ENCODE measurements at places on chromosomes 7 and 10. TPM values are rescaled to one million over a fixed set of nuclear protein-coding genes. Genes with fewer than 3 reads are reported as not detected.

The MSMB gene
- total RNA-seq: not detected

The TUBB8 gene
- total RNA-seq: not detected

The GDF2 gene
- total RNA-seq: not detected

The OR2A5 gene
- total RNA-seq: not detected

The PSAP gene
- 1,672 TPM for total RNA-seq

The LIPM gene
- not detected for total RNA-seq

The CPA1 gene
- total RNA-seq: not detected

The SUN3 gene
- not detected for total RNA-seq

The SSC4D gene
- total RNA-seq: 0.99 TPM

GRCh38 chr10:54800741-54801421 is at the start of gene PCDH15:
TSS of gene PCDH15 (minus strand) at chr10:54801231. CDS start at chr10:54664262, 136,969 bp downstream.
- DNase-seq: no peak

DNA sequence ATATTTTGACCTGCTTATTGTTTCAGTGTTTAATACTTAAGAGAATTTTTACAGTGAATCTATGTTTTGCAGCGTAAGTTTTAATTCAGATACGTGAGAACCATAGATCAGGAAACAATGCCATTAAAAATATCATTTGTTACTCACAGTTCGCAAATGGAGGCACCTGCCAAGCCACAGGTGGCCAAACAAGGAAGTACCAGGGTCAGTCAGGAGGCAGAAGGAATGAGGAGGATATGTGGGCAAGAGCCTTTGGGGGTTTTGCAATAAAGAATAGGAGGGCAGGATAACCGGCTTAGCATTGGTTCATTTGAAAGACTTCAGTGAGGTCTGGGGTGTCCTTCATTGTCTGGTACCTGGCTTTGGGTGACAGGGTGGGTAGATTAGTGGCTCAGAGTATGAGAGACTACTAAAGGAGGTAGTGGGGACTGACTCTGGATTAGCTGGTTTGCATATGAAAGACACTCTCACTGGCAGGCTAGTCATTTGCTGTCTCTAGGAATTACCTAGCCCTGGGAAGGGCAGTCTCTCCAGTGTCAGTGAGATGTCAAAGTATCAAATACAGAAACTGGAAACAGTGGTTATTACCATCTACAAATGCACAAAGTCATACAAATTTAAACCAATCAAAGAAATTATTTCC is 132.2 kb upstream of the CAV2 start:
- DNase-seq: no peak

GRCh38 chr10:70190581-70190980 is 20.3 kb upstream of the SAR1A start:
- no peak for DNase-seq

- no peak for DNase-seq
Measured at GRCh38 chr7:139823959-139824521, 5.0 kb upstream of the TBXAS1 start.

GRCh38 chr10:6909905-6910560 is 330.0 kb upstream of the PRKCQ start:
- no peak for DNase-seq

DNA sequence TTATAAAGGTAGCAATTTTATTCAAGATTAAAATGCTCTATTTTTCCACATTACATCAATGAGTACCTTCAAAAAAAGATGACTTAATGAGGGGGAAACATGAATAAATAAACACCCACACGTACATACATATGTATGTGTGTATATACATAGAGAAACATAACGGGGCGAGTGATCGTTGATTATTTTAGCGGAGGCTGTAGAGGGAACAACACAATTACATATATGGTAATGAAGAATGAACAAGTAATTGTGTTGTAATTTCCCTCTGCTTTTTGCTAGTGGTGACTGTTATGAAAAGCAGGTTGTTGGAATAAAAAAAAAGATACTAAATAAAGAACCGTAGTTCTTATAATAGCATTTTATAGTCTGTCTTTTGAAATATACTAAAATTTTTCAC is 63.2 kb downstream of the CACNB2 start:
- no peak for DNase-seq

DNA sequence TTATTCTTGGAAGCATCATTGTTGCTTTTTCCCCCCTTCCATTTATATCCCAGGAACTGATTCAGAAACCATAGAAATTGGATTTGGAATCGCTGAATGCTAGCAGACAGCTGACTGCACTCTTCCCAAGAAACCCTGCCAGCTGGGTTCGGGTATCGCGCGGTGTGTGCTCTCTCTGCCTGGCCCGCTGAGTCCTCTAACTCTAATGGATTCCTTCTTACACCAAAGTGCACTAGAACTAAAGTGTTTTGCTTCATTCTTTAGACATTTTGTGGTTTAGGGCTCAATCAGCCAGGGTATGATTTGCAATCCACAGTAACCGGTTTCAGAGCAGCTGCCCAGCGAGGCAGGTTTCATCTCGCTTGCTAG is 92.2 kb downstream of the EGFR start:
- DNase-seq: no peak

DNA sequence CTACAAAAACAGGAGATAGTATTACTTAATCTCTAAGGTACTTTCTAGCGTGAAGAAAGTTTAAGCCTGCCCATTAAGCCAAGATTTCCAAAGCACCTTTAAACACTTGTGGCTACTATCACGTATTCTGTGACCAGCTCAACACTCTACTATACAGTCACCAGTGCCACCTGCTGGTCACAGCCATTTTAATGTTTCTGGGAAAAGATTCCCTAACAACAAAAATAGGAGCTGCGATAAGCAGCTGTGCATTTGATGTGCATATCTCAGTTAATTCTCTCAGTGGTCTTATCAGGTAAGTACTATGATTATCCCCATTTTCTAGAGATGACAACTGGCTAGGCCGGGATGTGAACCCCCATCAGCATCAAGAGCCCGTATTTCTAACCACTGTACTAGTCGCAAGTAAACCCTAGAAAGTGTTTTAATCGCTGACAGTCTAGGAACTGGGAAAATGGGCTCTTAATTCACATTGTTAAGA is 860 bp downstream of the SEC31B start:
- DNase-seq: peak; percentile 30

DNA sequence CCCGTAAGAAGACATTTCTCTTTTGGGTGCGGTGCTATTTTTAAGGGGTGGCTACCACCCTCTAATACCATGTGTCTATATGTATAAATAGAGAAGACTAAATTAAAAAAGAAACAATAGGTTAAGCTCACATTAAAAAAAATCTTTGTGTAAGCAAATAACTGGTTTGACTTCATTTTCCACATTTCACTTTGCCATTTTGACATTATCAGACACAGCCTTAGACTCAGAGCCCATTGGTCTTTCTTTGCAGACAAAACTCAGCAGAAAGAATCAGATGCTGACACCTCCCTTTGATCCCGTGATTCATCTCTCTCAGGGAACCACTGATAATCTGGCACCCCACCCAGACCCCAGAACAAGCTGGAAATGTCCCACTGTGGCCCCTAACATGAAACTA is 74.5 kb downstream of the EMX2 start:
- no peak for DNase-seq
